ENCODE measurements at places on chromosomes 4 and X. TPM values are rescaled to one million over a fixed set of nuclear protein-coding genes. Genes with fewer than 3 reads are reported as not detected.

CXCL13 gene
- not detected for total RNA-seq

PNMA6F gene
- total RNA-seq = not detected

PLP2 gene
- 146 TPM for total RNA-seq

SLITRK4 gene
- total RNA-seq = not detected

FRMPD3 gene
- not detected for total RNA-seq

YY2 gene
- 1.5 TPM for total RNA-seq

PNMA6A gene
- 0.23 TPM for total RNA-seq

PLAC1 gene
- not detected for total RNA-seq

DNA sequence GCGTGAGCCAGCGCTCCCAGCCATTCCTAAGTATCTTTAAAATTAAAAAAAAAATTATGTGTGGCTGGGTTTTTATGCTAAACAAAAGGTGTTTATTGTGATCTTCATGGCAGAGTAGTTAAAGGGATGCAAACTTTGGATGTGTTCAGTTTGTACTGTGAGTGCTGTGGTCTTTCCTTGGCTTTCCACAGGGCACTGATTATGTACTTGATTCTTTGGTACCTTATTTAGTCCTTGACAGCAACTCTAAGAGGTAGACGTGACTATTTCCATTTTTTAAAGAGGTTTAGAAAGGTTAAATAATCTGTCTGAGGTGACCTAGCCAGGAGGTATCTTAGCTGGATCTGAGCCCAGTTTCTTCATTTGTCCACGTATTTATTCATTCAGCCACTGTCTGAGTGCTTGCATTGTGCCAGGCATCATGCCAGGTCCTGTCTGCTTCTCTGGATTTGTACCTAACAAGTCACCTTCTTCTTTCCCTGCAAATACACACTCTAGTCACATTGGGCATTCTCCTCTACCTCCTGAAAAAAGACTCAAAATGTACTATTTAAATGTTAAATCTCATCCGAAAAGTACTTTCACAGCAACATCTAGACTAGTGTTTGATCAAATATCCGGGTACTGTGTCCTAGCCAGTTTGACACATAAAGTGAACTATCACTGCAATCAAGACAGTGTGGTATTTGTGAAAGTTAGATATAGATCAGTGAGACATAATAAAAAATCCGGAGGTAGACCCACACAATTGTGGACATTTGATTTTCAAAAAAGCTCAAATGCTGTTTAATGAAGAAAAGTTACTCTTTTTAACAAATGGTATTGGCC lies 31.5 kb downstream of the WWC2 start:
- no peak for DNase-seq
- H3K36me3 ChIP-seq = no peaks in the 10 kb centered on the region
- no peak overlapping the region for H3K4me3 ChIP-seq

GRCh38 chr4:86834901-86835300 lies 14.3 kb downstream of the SLC10A6 start:
- H3K36me3 ChIP-seq = no peaks in the 10 kb centered on the region
- no peak overlapping the region for H3K4me3 ChIP-seq
- H3K4me1 ChIP-seq = no peaks in the 10 kb centered on the region
- DNase-seq = no peak
- no peaks in the 10 kb centered on the region for H3K27me3 ChIP-seq
- H3K27ac ChIP-seq = no peak overlapping the region

DNA sequence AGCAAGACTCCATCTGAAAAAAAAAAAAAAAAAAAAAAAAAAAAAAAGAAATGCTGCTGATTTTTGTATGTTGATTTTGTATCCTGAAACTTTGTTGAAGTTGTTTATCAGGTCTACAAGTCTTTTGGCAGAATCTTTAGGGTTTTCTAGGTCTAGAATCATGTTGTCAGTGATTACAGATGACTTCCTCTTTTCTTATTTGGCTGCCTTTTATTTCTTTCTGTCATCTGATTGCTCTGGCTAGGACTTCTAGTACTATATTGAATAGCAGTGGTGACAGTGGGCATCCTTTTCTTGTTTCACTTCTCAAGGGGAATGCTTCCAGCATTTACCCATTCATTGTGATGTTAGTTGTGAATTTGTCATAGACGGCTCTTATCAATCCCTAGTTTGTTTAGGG lies 334.4 kb downstream of the SPRY1 start:
- H3K36me3 ChIP-seq = no peaks in the 10 kb centered on the region
- H3K4me3 ChIP-seq = no peak overlapping the region
- no peaks in the 10 kb centered on the region for H3K4me1 ChIP-seq
- no peak for DNase-seq

DNA sequence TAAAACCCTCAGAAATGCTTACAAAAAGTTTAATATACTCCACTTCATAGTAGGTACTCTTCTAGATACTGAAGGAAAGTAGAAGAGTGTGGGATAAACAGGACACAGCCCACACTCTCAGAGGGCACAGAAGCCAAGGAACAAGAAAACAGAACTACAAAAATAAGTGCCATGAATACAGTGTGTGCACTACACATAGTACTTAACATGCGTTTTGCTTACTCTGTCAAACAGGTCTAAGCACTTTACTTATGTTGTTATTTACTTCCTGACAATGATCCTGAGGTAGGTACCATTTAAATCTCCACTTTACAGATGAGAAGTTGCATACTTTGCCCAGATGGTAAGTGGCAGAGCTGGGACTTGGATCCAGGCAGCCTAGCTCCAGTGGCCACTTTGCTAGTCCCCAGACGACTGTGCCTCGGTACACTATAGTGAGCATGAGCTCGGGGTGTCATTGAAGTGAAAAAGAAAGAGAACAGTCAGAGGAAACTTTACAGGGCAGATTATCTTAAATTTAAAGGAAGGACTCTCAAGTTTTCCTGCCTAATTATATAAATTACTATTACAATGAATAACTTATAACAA lies 120.3 kb downstream of the BANK1 start:
- H3K36me3 ChIP-seq = no peaks in the 10 kb centered on the region
- no peaks in the 10 kb centered on the region for H3K4me1 ChIP-seq
- DNase-seq = no peak
- no peaks in the 10 kb centered on the region for H3K27me3 ChIP-seq
- H3K27ac ChIP-seq = no peak overlapping the region

DNA sequence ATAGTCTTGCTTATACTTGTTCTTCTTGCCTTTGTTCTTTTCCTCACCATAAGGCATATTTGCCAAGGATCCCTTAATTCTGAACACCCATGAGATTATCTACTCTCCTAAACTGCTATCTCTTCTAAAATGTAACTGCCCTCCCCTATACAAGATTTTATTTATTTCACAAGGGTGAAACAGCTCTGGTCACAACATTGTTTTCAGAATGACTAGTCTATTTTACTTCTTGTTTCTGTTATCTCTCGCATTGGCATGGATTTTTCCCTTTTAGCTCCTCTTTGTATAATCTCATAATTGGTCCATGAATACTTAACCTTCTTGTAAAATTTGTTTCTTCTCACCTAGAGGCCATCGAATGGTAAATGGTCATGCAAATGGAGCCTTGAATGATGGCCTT lies 17.2 kb upstream of the COL25A1 start:
- no peak for DNase-seq
- no peaks in the 10 kb centered on the region for H3K4me1 ChIP-seq
- H3K36me3 ChIP-seq = no peaks in the 10 kb centered on the region

GRCh38 chr4:158523990-158524535 lies 2.4 kb downstream of the RXFP1 start:
- no peaks in the 10 kb centered on the region for H3K4me1 ChIP-seq
- DNase-seq = no peak
- no peaks in the 10 kb centered on the region for H3K27me3 ChIP-seq
- H3K36me3 ChIP-seq = no peaks in the 10 kb centered on the region
- H3K27ac ChIP-seq = no peak overlapping the region

- H3K27me3 ChIP-seq = no peaks in the 10 kb centered on the region
- no peak for DNase-seq
- no peaks in the 10 kb centered on the region for H3K4me1 ChIP-seq
- no peak overlapping the region for H3K27ac ChIP-seq
Measured at GRCh38 chr4:113012122-113012725, 37.2 kb upstream of the ANK2 start.

DNA sequence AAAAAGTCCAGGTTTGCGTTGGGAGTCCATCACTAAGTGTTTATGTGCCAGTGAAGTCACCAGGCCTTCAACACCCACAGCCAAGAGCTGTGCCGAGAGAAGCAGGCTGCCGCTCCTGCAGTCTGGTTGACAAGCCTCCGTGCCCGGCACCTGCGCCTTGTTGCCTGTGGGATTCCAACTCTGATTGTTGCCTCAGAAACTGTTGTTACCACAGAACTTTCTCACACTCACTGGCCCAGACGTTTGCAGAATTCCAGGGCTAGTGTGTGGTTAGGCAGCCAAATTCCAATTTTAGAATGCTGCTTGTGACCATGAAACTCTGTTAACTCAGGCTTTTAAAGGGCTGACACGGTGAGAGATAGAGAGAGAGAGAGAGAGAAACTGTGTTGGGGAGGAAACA lies 119.5 kb upstream of the LIMCH1 start:
- no peaks in the 10 kb centered on the region for H3K27me3 ChIP-seq
- no peak overlapping the region for H3K27ac ChIP-seq

- no peaks in the 10 kb centered on the region for H3K27me3 ChIP-seq
- H3K4me1 ChIP-seq = peaks cover 63% of the 10 kb centered on the region
- no peaks in the 10 kb centered on the region for H3K36me3 ChIP-seq
- H3K27ac ChIP-seq = peak overlapping the region; percentile 91
- no peak for DNase-seq
Measured at GRCh38 chr4:8439914-8440491, 520 bp downstream of the ACOX3 start.

- H3K27ac ChIP-seq = no peak overlapping the region
- H3K4me1 ChIP-seq = no peaks in the 10 kb centered on the region
- no peak overlapping the region for H3K4me3 ChIP-seq
- no peak for DNase-seq
Measured at GRCh38 chrX:115622534-115622933, 61.6 kb downstream of the PLS3 start.

DNA sequence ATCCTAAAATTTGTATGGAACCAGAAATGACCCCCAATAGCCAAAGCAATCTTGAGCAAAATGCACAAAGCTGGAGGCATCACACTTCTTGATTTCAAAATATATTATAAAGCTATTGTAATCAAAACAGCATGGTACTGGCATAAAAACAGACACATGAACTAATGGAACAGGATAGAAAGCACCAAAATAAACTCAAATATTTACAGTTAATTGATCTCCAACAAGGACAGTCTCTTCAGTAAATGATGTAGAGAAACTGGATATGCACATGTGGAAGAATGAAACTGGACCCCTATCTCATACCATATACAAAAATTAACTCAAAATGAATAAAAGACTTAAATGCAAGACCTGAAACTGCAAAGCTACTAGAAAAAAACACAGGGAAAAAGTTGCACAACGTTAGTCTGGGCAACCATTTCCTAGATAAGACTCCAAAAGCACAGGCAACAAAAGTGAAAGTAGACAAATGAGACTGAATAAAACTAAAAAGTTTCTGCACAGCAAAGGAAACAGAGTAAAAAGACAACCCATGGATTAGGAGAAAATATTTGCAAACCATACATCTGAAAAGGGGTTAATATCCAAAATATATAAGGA lies 64.9 kb downstream of the CD99L2 start:
- no peak overlapping the region for H3K4me3 ChIP-seq
- H3K27me3 ChIP-seq = no peaks in the 10 kb centered on the region
- no peak overlapping the region for H3K27ac ChIP-seq
- DNase-seq = no peak

DNA sequence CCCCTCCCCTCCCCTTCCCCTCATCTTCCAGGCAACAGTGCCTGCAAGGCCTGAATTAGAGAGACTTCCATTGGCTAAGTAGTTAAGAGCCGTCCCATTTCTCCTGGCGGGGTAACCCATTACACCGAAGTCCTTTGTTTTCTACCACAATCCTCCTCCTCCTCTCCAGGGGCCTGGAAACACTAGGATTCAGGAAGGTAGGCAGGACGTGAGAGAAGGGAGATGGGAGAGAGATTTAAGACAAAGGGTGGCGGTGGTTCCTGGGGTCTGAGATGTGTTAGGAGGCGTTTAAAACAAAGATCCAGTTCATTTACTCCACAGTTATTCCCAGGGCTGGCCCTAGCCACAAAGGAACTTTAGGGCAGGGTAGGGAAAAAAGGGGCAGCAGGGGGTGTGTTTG lies 28.0 kb downstream of the NYX start:
- no peak for DNase-seq
- no peaks in the 10 kb centered on the region for H3K27me3 ChIP-seq
- H3K4me1 ChIP-seq = no peaks in the 10 kb centered on the region
- no peaks in the 10 kb centered on the region for H3K36me3 ChIP-seq

DNA sequence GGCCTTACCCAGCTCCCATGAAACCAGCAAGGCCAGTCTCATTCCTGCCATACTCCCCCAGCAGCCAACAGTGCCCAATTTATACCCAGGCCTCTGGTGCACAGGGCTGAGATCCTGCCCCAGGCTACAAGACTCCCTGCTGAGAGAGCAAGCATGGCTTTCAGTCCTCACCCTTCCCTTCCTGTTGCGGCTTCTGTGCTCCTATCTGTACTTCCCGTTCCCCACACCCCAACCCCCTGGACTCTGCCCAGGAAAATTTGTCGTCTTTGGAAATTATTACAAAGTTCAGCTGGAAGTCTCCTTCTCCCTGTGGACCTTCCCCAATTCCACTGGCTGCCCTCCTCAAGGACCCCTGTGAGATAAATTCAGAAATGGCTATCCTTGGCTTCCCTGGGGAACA lies 84.1 kb upstream of the GK2 start:
- H3K36me3 ChIP-seq = no peaks in the 10 kb centered on the region
- DNase-seq = no peak
- no peaks in the 10 kb centered on the region for H3K4me1 ChIP-seq
- no peak overlapping the region for H3K27ac ChIP-seq
- H3K4me3 ChIP-seq = no peak overlapping the region

GRCh38 chr4:110869862-110870572 lies 247.1 kb upstream of the PITX2 start:
- no peak overlapping the region for H3K27ac ChIP-seq
- no peak overlapping the region for H3K4me3 ChIP-seq
- H3K27me3 ChIP-seq = no peaks in the 10 kb centered on the region
- H3K4me1 ChIP-seq = no peaks in the 10 kb centered on the region
- H3K36me3 ChIP-seq = no peaks in the 10 kb centered on the region

DNA sequence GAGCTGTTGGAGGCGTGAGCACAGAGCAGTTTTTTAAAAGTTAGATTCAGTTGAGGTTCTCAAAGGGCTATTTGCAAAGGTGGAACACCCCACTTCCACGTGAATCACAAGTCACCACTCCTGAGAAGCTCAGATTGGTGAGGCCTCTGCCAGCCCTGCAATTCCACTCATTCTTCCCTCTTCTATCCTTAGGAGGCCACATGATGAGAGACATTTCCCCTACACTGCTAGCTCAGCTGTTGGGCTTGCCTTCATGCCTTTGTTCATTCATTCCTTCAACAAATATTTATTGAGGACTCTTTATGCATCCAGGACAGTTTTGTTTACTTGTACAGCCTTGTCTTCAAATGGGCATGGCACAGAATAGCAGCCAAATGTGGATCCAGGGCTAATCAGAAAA lies 3.7 kb downstream of the SRPX2 start:
- H3K4me3 ChIP-seq = no peak overlapping the region
- H3K27me3 ChIP-seq = no peaks in the 10 kb centered on the region
- H3K4me1 ChIP-seq = no peaks in the 10 kb centered on the region
- H3K36me3 ChIP-seq = no peaks in the 10 kb centered on the region
- DNase-seq = no peak
- H3K27ac ChIP-seq = no peak overlapping the region
